Activated naive CD8-positive, alpha-beta T cell treated with anti-CD3 and anti-CD28 coated beads, Interleukin-2, amount 10 ng/mL, durations not matched to agents 7 days and 5 days (primary cell): ENCODE measurements at places on chromosomes 13 and 19. TPM values are rescaled to one million over a fixed set of nuclear protein-coding genes. Genes with fewer than 3 reads are reported as not detected.
A peak's percentile ranks its signal among the peaks of the same experiment; 100 is the strongest.

- no peak for DNase-seq
Measured at GRCh38 chr13:25046985-25047511, 48.9 kb upstream of the PABPC3 start.

- peak; percentile 73 for DNase-seq
Measured at GRCh38 chr19:2049741-2050348, 1.2 kb downstream of the MKNK2 start.

DNA sequence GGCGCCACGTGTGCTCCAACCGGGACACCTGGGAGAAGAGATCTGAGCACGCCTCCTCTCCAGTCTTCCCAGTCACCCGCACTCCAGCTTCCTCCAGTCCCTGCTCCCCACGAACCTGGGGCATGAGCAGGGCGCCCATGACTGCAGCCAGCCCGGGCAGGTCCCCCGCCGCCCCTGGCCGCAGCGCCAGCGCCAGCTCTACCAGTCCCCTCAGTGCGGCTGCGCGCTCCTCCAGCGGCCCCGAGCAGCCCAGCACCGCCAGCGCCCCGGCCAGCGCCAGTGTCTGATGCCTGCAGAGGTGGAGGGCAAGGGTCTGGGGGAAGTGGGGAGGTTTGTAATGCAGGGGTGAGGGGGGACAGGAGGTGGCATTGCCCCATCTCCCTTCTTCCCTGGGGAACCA, 13.1 kb downstream of the SH2D3A start:
- DNase-seq = no peak

DNA sequence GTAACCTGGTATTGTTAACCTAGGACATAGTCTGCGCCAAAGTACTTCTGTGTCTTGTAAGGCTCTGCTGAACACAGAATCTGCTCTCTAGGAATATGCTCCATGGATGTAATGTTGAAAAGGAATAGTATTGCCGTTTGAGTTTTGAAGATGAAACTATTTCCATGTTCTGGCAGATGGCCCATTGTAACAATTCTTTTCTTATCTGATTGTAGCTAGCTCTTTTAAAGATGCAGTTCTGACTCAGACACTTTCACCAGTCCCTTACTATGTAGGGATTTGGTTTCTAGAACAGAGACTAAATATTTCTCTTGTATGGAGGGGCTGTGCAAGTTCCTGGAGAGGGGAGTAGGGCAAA, 185.6 kb downstream of the MTUS2 start:
- DNase-seq = no peak

- no peak for DNase-seq
Measured at GRCh38 chr13:112713517-112714253, 23.8 kb downstream of the ATP11A start.

GRCh38 chr19:1362387-1363257, 21.1 kb upstream of the NDUFS7 start:
- DNase-seq = no peak

- no peak for DNase-seq
Measured at GRCh38 chr13:94112227-94112626, 367.3 kb downstream of the DCT start.

Gene KIR2DL4
- total RNA-seq = not detected

Gene ATCAY
- total RNA-seq = not detected

Gene KBTBD7
- 8.8 TPM for total RNA-seq

Gene CIC
- 92.2 TPM for total RNA-seq

Gene SYCN
- total RNA-seq = not detected

Gene TPTE2
- total RNA-seq = not detected
